ENCODE measurements at places on chromosomes 2 and 18. TPM values are rescaled to one million over a fixed set of nuclear protein-coding genes. Genes with fewer than 3 reads are reported as not detected.

DNA sequence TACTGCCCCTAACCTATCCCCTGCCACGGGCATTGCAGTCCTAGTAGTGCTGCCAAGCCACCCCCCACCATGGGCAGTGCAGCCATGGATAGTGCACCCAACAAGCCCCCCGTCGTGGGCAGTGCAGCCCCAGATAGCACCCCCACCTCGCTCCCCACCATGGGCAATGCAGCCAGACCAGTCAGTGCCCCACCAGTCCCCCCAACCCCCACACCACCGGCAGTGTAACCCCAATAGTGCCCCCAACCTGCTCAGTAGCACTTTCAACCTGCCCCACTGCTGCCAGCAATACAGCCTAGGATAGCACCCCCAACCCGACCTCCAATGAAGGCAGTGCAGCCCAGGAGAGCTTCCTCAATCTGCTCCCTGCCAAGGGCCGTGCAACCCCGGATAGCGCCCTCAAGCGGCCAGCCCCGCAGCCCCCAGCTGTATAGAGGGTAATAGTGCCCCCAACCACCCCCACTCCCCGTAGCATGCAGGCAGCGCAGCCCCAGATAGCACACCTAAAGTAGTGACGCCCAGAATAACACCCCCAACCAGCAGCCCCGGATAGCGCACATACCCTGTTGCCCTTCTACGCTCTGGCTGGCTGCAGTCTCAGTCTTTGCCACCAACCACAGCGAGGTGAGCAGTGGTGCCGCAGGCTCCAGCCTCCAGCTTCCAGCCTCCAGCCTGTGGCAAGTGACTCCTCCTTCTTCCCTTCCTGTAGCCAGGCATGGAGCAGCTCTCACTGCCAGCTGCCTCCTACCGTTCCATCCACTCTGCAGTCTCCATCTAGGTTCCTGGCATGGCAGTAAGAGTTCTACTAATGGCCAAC, 45.4 kb upstream of the ANKRD62 start:
- H3K4me3 ChIP-seq: no peak overlapping the region
- no peak overlapping the region for H3K27ac ChIP-seq

DNA sequence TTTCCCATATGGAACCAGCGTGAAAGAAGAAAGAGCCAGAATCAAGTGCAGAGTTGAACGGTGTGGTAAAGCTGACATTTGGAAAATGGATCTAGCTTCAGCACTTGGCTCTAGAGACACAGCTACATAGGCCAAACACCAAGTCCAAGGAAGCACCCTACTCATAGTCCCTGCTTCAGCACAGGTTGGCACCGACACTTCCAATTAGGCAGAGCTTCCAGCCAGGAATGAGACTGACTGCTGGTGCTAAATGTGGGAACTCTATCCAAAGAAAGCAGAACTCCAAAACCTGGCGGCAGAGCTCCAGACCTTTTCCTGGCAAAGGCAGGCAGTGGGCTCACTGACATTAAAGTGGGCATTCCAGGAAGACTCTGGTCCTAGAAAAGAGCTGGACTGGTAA, 125.4 kb upstream of the CTNNA2 start:
- H3K36me3 ChIP-seq: no peaks in the 10 kb centered on the region
- no peak overlapping the region for H3K4me3 ChIP-seq
- DNase-seq: no peak
- no peaks in the 10 kb centered on the region for H3K27me3 ChIP-seq

- peaks cover 6% of the 10 kb centered on the region for H3K4me1 ChIP-seq
- no peak overlapping the region for H3K4me3 ChIP-seq
- H3K27ac ChIP-seq: no peak overlapping the region
- no peaks in the 10 kb centered on the region for H3K36me3 ChIP-seq
Observed at GRCh38 chr18:70459731-70460130, 170.9 kb downstream of the SOCS6 start.

The DSG1 gene
- 16.2 TPM for total RNA-seq

The FBXO48 gene
- total RNA-seq: 0.61 TPM

The ANKRD62 gene
- total RNA-seq: not detected

GRCh38 chr2:113351375-113352355, 72.9 kb upstream of the PAX8 start:
- H3K27me3 ChIP-seq: no peaks in the 10 kb centered on the region
- H3K36me3 ChIP-seq: no peaks in the 10 kb centered on the region
- no peaks in the 10 kb centered on the region for H3K4me1 ChIP-seq

DNA sequence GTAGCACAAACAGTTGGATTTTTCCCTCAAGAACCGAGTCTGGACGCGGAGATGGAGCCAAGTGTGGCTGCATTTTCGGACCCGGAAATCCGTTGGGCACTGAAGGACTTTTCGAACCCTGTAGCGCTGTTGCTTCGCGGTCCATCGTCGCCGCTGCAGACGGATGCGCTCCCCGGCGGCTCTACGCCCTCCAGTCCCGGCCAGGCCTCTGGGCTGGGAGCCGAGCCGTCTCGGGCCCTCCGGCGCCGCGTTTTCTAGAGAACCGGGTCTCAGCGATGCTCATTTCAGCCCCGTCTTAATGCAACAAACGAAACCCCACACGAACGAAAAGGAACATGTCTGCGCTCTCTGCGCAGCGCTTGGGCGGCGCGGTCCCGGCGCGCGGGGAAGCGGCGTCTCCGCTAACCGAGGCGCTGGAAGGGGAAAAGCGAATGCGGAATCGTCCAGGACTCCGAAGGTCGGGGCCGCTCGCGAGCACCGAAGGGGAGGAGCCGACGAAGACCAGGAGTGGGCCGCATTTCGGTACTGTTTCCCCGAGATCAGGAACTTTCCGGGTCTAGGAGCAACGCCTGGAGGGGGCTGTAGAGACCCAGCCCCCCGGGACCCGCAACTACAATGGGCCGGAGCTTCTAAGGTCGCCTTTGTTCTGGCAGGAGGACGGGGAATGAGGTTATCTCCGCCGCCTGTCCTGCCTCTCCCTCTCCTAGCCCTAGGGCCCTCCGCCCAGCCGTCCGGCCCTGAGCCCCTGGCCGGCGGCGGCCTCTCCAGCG, 3.2 kb downstream of the EMX1 start:
- H3K4me3 ChIP-seq: no peak overlapping the region
- no peak for DNase-seq
- H3K36me3 ChIP-seq: no peaks in the 10 kb centered on the region
- no peaks in the 10 kb centered on the region for H3K27me3 ChIP-seq

- no peak for DNase-seq
- no peaks in the 10 kb centered on the region for H3K27me3 ChIP-seq
- no peak overlapping the region for H3K4me3 ChIP-seq
Observed at GRCh38 chr2:232878855-232879617, 9.0 kb downstream of the SNORC start.

DNA sequence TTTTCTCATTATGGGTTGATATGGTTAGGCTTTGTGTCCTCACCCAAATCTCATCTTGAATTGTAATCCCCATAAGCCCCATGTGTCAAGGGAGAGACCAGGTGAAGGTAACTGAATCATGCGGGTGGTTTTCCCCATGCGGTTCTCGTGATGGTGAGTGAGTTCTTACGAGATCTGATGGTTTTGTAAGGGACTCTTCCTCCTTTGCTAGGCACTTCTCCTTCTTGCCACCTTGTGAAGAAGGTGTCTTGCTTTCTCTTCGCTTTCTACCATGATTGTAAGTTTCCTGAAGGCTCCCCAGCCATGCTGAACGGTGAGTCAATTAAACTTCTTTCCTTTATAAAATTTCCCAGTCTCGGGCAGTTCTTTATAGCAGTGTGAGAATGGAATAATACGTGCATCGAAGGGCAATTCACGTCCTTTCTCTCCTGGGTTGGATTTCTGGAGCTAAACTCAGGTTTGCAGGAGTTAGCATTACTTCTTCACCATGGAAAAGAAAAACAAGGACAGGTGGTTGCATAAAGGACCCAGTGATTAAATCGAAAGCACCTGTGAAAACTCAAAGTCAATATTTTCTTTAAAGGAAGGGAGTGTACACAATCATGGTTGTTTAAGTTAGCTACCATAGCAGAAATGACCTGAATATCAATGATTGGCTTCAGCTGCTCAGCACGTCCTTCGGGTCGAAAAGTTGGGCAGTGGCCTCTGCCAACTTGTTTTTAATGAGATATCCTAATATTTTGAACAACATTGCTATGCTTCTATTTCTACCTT, 54.1 kb downstream of the CDC42EP3 start:
- no peak for DNase-seq
- H3K4me3 ChIP-seq: no peak overlapping the region
- peaks cover 7% of the 10 kb centered on the region for H3K4me1 ChIP-seq
- no peaks in the 10 kb centered on the region for H3K27me3 ChIP-seq
- H3K27ac ChIP-seq: no peak overlapping the region

DNA sequence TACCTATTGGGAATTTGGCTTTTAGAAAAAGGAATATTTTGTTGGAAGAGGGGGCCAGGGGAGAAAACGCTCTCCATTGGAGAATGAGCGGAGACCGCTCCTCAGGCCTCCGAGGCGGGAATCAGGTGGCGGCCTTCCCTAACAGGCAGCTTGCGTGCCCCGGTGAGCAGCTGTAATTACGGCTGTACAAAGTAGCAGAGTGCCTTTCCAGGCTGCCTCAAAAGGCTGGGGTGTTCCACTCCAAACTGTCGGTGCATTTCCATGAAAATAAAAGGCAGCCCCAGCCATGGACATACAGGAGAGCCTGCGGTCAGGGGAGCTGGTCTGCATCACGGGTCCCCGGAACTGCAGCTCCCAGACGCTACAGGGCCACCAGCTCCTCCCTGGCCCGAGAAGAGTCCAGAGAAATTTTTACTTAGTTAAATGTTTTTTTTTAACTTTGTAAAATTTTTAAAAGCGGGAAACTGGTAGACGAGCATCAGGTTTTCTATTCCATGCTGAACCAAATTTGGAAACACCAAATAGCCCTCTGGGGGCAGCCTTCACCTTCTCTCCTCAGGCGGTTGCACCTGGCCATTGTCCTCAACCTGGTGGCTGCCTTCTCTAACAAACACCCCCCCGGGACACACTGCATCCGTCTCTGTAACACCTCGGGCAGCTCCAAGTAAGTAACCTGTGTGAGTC, 209.3 kb upstream of the SALL3 start:
- H3K4me1 ChIP-seq: no peaks in the 10 kb centered on the region
- no peak overlapping the region for H3K4me3 ChIP-seq
- H3K27ac ChIP-seq: no peak overlapping the region
- DNase-seq: no peak

GRCh38 chr2:152046940-152047339, 51.9 kb downstream of the CACNB4 start:
- no peaks in the 10 kb centered on the region for H3K27me3 ChIP-seq
- no peak for DNase-seq
- H3K27ac ChIP-seq: no peak overlapping the region
- H3K36me3 ChIP-seq: no peaks in the 10 kb centered on the region
- peaks cover 3% of the 10 kb centered on the region for H3K4me1 ChIP-seq
- no peak overlapping the region for H3K4me3 ChIP-seq

GRCh38 chr18:54777118-54777791, 51.0 kb upstream of the RAB27B start:
- H3K27ac ChIP-seq: no peak overlapping the region
- no peaks in the 10 kb centered on the region for H3K4me1 ChIP-seq
- H3K27me3 ChIP-seq: no peaks in the 10 kb centered on the region

The COL4A3 gene
- 0.60 TPM for total RNA-seq

DNA sequence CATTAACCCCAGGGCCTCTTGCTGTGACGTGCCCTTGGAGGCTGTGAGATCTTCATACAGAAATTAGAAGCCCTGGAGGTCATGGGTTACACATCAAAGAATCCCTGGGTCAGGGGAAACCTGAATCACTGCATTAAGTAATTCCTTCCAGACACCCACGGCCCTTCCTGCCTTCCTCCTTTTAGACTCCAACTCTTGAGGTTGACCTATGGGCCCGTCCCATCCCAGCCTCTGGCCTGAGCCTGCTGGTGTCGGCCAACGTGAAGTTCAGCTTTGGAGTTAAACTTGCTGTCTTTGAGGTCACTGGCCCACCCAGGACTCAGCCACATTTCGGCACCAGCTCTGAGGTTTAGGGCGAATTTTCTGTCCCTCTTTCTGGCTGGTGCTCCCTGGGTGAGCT, 198.3 kb downstream of the ACKR3 start:
- DNase-seq: no peak
- no peaks in the 10 kb centered on the region for H3K4me1 ChIP-seq
- H3K27me3 ChIP-seq: no peaks in the 10 kb centered on the region
- no peaks in the 10 kb centered on the region for H3K36me3 ChIP-seq
- H3K4me3 ChIP-seq: no peak overlapping the region

Measured in Karpas-422 (cell line).